ENCODE measurements at places on chromosomes 5 and 9.
A peak's percentile ranks its signal among the peaks of the same experiment; 100 is the strongest.

- DNase-seq, result no peak
Measured at GRCh38 chr9:136143215-136144001, 24.7 kb upstream of the TMEM250 start.

DNA sequence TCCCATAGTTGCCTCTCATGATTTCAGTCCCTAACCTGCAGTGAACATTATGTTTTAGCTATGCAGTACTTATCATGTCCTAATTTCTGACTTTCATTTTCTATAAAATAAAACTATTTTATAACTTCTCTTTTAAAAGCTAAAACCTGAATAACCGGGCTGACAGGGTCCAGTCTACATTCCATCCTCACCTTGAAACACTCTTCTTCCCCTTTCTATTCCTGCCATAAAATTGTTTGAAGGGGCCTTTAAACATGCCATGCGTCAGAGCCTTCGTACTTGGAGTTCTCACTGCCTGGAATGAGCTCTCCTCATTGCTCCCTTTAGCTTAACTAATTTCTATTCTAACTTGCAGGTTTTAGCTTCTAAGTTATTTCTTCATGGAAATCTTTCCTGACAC is 143.0 kb upstream of the PRLR start:
- DNase-seq, result no peak

GRCh38 chr5:161138751-161139455 is 286.9 kb upstream of the ATP10B start:
- no peak for DNase-seq

- DNase-seq, result no peak
Measured at GRCh38 chr5:170546282-170546681, 42.5 kb downstream of the KCNIP1 start.

- DNase-seq, result no peak
Measured at GRCh38 chr5:176875783-176876505, 23.2 kb downstream of the HK3 start.

- DNase-seq, result no peak
Measured at GRCh38 chr9:70480405-70480980, 66.0 kb upstream of the KLF9 start.

- DNase-seq, result no peak
Measured at GRCh38 chr5:58666141-58666540, 83.3 kb downstream of the RAB3C start.

- DNase-seq, result peak; percentile 76
Measured at GRCh38 chr9:130707225-130707976, 13.8 kb downstream of the EXOSC2 start.

GRCh38 chr5:67289763-67290521 is 93.3 kb upstream of the CD180 start:
- DNase-seq, result no peak

DNA sequence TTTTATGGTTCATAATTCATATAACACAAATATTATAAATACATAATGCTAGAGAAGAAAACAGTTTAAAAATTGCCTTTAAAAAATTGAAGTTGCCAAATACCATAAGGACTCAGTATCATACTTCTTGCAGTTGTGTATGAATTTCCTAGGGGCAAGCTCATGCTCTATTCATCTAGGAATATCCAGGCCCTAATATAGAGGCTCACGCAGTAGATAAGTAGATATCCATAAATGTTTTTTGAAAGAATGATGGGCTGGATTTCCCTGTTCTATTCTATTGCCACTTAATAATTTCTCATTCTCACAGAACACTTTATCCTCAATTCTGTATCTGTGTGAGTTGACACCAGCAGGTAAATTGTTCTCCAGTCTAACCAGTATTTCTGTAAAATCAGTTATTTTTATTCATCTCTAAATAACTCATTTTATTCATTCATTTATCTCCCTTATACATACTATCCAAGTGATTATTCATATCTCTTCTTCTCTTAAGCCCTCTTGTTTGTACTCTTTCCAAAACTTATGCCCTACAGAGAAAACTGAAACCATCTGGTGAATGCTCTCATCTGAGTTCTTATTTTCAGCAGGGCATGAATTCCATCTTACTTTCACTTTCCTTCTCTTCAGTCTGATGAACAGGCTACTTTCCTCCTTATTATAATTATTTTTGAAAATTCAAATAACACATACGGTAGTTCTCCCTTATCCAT is 97.1 kb downstream of the SLC44A1 start:
- DNase-seq, result no peak

GRCh38 chr9:114096866-114097612 is 2.1 kb downstream of the KIF12 start:
- DNase-seq, result no peak

DNA sequence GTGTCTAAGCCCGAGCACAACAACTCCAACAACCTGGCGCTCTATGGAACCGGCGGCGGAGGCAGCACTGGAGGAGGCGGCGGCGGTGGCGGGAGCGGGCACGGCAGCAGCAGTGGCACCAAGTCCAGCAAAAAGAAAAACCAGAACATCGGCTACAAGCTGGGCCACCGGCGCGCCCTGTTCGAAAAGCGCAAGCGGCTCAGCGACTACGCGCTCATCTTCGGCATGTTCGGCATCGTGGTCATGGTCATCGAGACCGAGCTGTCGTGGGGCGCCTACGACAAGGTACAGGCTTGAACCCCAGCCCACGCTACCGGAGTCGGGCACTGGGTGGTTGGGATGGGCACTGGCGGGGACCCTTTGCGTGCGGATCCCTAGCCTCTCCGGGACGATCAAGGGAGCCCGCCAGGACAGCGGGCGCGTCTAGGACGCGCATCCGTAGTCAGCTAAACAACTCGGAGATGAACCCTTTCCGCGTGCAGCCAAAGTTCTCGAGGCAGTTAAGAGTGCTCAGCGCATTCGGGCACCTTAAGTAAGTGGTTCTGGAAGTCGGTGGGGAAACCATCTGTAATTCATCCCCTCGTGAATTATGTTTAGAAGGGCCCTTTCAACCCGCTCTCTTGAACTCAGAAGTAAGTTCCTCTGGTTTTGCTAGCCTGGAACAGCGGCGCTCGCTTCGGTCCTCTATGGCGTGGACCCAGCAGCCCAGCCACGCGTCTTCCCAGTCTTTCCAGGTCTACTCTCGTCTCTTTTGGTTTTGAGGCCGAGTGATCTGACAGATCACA is 1.3 kb downstream of the KCNN2 start:
- DNase-seq, result no peak

- no peak for DNase-seq
Measured at GRCh38 chr9:120446671-120447070, 133.3 kb downstream of the CDK5RAP2 start.

GRCh38 chr9:72590824-72591223 is 69.4 kb downstream of the TMC1 start:
- no peak for DNase-seq

- no peak for DNase-seq
Measured at GRCh38 chr5:72067682-72068470, 39.4 kb upstream of the MAP1B start.

Measured in effector CD4-positive, alpha-beta T cell (primary cell).